ENCODE measurements at places on chromosomes 2 and 18. TPM values are rescaled to one million over a fixed set of nuclear protein-coding genes. Genes with fewer than 3 reads are reported as not detected.

CAPN14 gene
- 0.06 TPM for polyA plus RNA-seq

- no peak for DNase-seq
Measured at GRCh38 chr2:80482276-80482675, 177.7 kb upstream of the LRRTM1 start.

- DNase-seq, result no peak
Measured at GRCh38 chr2:190179754-190180312, 117.3 kb upstream of the MSTN start.

- DNase-seq, result no peak
Measured at GRCh38 chr18:73980289-73980979, 167.2 kb downstream of the FBXO15 start.

DNA sequence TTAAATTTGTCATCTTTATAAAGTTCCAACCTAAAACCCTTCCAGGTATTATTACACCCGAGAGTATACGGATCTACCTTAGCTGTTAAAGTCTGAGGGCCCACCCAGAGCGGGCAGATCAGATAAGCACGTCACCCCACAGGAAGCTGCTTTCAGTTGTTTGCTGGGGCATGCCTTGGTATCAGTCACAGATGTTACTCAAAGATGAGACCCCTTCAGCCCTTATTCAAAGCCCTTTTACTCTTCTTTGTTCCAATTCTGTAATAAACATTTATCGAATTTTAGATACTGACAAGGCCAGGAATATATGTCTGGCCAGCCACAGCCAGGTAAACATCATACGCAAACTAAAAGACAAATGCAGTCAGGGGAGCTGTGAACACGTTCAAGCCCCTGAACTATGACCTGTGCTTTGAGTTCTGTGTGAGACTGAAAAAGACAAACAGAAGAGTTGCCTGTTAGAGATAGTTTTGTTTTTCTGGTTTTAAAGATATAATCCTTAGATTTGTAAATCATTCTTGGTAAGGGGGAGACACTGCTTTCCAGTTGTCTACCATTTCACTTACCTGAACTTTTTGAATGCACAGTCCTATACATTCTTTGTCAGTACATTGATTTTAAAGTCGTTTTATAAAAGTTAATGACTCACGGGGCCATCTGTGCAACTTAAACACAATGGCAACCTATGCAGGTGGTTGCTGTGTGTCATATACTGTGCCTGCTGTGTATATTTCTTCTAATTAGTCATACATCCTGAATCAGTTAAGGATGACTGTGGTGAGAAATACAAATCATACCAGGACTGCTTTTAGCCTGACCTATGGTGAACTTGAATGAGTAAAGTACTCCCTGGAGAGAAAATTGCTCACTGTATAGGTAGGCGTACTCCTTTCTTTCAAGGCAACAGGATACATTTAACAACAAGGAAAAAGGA, 100.5 kb upstream of the ITPRID2 start:
- DNase-seq, result no peak

- DNase-seq, result no peak
Measured at GRCh38 chr2:112870841-112871835, 34.6 kb upstream of the IL1B start.

- DNase-seq, result no peak
Measured at GRCh38 chr2:180006231-180006630, 866 bp downstream of the CWC22 start.

DNA sequence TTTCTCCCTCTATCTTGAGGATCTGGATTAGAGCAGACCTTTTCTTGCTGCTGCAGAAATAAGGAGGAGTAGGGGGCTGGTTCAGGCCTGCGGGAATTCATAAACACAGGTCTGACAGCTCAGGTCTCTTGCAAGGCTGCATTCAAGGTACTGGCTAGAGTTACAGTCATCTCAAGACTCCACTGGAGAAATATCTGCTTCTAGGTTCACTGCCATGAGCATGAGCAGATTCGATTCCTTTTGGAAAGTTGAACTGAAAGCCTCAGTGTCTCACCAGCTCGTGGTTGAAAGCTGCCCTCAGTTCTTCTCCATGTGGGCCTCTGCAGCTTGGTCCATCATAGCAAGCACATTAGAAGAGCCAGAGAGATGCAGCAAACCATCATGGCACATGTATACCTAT, 124.4 kb upstream of the SETBP1 start:
- no peak for DNase-seq

DNA sequence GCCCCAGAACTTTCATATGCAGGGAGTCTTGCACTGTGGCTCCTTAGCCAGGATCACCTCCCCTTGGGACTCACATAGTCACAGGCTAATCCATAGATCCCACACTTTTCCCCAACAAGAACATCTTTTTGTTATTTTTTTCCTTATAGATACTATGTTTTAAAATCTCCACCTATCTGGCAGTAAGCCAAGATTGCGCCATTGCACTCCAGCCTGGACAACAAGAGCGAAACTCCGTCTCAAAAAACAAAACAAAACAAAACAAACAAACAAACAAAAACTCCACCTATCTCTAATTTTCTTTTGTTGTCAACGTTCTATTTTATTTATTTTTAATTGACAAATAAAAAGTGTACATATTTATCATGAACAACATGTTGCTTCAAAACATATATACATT, 141.7 kb downstream of the PDE11A start:
- no peak for DNase-seq

DNA sequence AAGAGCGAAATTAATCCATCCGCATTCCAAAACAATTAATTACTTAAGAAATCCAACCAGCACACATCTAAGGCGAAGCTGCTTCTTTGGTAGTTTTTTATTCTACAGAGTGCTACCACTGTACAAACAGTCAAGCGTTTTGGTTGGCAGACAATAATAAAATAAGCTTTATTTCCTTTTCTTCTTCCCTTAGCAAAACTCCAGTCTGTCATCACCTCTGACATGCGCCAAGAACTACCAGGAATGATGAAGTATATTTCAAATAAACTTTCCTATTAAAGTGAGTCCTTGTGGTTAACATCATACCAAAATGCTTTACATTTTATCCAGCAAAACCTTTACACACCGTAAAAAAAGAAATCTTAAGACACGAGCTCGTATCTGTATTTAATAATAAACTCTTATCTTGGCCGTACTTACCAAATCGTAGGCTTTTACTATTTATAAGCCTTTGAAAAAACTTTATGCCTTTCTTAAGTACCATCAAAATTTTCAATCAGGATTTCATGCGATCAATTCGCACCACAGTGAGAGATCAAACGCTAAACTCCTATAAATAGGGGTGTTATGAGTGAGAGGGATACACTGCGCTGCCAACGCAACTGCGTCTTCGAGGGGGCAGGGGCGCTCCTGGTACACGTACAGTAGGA, 1.3 kb downstream of the ATL2 start:
- no peak for DNase-seq

- no peak for DNase-seq
Measured at GRCh38 chr18:2910261-2910660, 63.5 kb downstream of the EMILIN2 start.

GRCh38 chr18:48766026-48766425, 184.7 kb downstream of the SMAD7 start:
- no peak for DNase-seq

ANKRD62 gene
- 0.10 TPM for polyA plus RNA-seq

DNA sequence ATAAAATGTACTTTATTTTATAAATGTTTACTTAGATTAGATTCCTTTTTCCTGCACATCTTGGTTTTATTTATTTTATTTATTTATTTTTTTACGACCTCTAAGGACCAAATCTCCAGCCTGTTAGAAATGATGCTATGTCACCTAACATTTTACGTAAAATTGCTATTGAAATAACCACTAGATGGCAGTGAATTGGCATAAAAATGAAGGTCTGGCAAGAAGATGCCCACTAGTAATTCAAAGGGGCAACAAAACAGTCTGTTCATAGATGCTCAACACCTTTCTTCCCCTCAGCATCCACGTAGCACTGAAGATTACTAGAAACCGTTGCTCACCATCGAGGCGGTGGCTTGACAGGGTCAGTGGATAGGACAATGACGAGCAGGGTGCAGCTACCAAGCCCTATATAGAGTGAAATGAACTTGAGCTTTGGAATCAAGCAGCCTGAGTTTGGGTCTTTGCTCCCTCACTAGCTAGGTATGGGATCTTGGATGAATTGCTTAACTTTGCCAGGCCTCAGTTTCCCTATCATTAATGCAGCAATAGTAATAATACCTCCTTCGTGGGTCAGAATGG, 128.7 kb upstream of the L3MBTL4 start:
- DNase-seq, result no peak

DNA sequence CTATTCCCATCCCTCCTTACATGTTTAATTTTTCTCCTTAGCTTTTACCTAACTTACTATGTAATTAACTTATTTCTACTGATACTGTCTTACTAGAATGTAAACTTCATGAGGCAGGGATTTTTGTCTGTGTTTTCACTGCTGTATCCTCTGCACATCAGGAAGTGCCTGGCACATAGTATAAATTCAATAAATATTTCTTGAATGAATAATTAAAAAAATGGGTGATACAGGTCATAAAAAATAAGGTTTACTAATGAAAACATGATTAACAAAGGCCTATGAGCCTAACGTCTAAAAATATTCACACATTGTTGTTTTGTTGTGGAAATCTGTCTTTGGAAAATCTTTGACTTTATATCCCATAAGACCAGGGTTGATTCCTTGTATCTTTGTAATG, 4.5 kb downstream of the RBKS start:
- no peak for DNase-seq

DNER gene
- 72.1 TPM for polyA plus RNA-seq

GRCh38 chr18:79576686-79577351, 102.8 kb upstream of the CTDP1 start:
- no peak for DNase-seq

UGT1A5 gene
- polyA plus RNA-seq, result not detected

- no peak for DNase-seq
Measured at GRCh38 chr18:76544511-76545345, 49.7 kb upstream of the ZNF516 start.

DNA sequence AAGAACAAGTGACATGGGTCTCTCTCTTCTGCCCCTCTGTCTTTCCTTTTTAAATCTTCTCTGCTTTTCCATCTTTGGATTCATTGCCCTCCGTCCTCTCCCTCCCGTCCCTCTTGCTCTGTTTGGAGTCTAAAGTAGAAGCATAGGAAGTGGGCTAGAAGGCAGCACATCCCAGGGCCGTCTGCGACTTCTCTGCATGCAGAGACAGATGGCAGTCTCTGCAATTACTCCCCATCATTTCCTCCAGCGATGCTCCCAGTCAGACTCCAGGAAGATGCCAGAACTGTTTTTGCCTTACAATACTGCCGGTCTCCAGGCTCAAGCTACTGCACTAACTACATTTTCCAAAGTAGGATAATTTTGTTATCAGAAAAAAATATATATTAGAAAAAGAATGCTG, 35.2 kb upstream of the LPIN2 start:
- DNase-seq, result no peak

TMX3 gene
- 81.9 TPM for polyA plus RNA-seq

Data from right renal pelvis (tissue), 4 donors.